Suppressor macrophage treated with lipopolysaccharide for 4 hours (primary cell): ENCODE measurements at places on chromosomes 16 and 17.

- peak; percentile 59 for DNase-seq
These were observed 963 bp upstream of the APRT start for GRCh38 chr16:88812513-88813268.

DNA sequence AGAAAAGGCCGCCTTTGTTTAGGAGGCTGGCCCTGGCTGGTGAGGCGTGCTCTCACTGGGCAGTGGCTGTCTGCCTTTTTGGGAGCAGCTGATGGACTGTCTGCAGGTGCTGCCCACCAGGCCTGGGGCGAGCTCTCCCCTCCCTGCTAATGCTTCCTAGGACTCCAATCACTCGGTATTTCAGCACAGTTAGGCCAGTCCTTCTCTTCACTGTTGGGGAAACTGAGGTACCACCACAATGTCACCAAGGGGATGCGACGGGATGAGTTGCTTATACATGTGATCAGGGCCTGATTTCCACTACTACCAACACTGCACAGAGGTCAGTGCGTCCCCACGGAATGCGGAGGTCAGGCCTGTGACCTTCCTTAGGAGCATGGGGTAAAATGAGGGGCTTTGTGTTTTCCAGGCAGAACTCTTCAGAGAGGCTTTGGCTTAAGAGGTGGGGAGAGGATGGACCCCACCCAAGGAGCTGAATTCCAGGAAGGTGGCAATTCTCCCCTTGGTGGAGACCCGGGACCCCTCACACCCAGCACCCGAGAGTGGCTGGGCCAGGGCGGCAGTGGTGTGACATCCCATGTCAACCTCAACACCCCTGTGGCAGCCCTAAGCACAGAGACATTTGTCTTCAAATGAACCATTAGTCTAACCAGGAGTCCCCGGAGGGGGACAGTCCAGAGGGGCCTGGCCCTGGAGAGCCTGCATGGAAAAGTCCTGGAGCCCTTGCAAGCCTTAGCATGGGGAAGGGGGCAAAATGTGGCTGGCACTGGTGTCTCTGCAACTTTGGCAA, 86.4 kb downstream of the N4BP1 start:
- DNase-seq: no peak

DNA sequence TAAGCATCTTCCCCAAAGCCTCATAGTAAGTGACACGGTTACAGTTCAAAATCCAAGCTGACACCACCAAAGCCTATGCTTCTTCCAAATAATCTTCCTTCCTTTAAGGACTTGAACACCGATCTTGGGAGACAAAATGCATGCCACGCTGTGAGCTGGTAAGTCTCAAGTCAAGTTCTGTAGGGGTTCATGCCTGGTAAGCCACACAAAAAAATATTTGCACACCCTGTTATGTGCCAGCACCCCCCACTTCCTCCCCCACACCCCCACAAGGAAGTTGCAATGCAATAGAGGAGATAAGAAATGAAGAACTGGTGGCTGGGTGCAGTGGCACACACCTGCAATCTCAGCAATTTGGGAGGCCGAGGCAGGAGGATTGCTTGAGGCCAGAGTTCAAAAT, 5.6 kb downstream of the NOG start:
- DNase-seq: no peak

GRCh38 chr16:15576960-15577958, 65.7 kb downstream of the MARF1 start:
- DNase-seq: no peak

GRCh38 chr17:75241143-75241430, 20.3 kb downstream of the GGA3 start:
- no peak for DNase-seq

DNA sequence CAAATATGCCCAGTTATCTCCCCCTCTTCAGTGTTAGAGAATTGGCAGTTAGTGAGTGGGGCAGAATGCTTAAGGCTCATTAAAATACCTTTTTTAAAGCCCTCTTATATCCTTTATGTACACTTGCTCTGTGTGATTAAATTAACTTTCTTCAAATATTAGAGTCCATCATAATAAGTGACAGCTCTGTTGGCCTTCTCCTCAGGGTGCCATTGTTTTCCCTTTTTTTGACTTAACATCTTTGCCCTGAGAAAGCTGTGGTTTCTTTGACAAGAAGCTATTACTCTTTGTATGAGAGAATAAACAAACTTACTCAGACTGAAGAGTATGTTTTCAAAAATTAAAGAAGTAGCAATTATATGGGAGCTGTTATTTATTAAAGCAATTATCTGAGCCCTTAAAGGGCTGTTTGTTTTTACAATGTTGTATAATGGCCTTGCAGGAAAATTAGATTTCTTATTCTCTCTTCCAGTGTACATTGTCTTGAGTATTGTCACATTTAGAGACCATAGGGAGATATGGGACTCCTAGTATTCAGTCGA, 13.4 kb downstream of the RBBP6 start:
- no peak for DNase-seq

GRCh38 chr17:77996256-77996655, 37.8 kb downstream of the TNRC6C start:
- no peak for DNase-seq

GRCh38 chr16:88759245-88759975, 25.6 kb downstream of the PIEZO1 start:
- no peak for DNase-seq
